ENCODE measurements at places on chromosomes 2 and 18. TPM values are rescaled to one million over a fixed set of nuclear protein-coding genes. Genes with fewer than 3 reads are reported as not detected.

Gene CIAO1
- total RNA-seq: 118 TPM

Gene TUBA4B
- total RNA-seq: not detected

Gene REG3G
- total RNA-seq: not detected

Gene DPP4
- 1.2 TPM for total RNA-seq

Gene TEX261
- total RNA-seq: 49.5 TPM

Gene POTEI
- not detected for total RNA-seq

Gene ANKRD53
- not detected for total RNA-seq

Gene KCNS3
- total RNA-seq: 4.4 TPM

Gene ARID5A
- 6.9 TPM for total RNA-seq

Gene CHRNG
- total RNA-seq: not detected

Gene LIMS4
- total RNA-seq: 0.10 TPM

Gene CD207
- 0.14 TPM for total RNA-seq

Gene IGFBP5
- total RNA-seq: 4.4 TPM

Measured in A172 (cell line).